ENCODE measurements at places on chromosomes 4 and X.

GRCh38 chr4:108272561-108272960, 103.8 kb upstream of the LEF1 start:
- DNase-seq, result no peak

- no peak for DNase-seq
Observed at GRCh38 chrX:111360839-111361238, 51.2 kb downstream of the DCX start.

DNA sequence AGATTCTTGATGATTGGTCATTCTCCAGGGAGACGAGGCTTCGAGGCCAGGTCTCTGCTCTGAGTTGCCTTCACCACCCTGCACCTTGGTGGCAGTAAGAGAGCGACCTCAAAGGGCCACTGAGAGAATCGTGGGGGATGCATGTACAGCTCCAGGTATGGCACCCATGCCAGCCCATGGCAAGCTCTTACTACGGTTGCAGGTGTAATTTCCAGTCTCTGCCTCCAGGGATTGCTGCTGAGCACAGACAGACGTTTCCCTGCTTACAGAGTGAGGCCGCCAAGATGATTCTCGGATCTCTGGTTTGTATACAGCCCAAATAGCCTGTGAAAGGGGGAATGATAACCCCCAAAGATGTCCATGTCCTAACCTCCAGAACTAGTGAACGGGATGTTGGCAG, 16.3 kb upstream of the DRD5 start:
- no peak for DNase-seq

DNA sequence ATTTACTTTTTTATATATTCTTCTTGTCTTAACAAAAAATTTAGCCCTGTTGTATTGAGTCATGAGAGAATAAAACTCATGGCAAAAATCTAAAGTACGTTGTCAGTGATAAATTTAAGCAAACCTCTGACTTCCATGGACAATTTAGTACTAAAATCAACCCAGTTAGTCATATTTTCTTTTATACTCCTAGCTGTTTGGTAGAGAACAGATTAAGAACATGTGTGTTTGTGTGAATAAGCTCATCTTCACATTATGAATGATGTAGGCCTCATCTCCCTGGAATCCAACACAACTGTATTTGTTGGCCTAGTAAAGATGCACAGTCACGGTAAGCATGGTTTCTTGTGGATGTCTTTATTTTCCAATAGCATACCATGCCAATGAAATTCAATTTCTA, 40.8 kb upstream of the FAM47B start:
- no peak for DNase-seq

DNA sequence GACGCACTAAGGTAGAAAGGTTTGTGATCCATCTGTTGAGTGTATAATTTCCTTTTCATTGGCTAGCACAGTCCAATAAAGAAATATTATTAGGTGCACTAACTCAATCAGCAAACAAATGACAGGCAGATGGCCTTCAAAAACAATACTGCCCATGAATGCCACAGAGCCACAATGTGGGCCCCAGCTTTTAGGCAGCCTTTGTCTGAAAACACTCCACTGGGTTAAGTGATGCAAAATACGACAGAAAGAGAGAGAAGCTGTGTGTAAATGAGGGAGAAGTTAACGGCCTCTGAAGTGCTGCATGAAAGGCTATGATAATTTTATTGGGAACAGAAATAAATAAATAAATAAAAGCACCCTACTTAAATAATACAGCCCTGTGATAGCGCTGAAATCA, 274.6 kb downstream of the NKX6-1 start:
- DNase-seq, result no peak

DNA sequence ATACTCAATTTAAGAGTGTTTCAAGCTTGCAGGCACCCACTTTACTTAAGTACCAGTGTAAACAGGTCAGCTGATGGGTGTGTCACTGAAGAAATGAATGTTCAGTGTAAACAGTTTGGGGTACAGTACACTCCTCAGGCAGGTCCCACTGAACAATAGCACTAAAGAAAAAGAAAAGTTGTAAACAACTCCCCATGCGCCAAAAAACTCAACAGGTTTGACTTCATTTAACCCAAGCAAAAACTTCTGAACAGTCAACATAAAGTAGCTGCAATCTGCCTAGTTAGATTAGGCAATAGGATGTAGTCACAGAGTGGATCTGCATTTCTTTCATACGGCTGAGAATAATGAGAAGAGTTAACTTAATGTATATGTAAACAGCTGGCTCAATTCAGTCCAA, 93.2 kb downstream of the FAM13A start:
- DNase-seq, result no peak

GRCh38 chr4:175787546-175787945, 24.5 kb downstream of the GPM6A start:
- DNase-seq, result no peak

DNA sequence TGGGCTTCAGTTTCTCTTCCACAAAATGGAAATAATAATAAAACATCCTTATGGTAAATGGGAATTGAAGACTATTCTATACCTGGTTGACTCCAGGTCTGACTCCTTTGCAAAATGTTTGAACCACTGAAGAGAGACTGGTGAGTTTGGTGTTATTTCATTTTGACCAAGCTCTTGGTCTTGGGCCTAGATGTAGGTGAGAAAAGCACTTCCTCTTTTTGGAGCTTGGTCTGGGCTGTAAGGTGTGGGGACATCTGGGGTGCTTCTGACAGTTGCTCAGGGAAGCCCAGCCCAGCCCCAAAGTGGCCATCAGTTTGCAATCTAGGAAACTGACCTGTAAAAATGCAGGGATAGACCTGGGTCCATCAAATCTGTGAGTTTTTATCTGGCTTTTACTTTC, 26.8 kb upstream of the SOD3 start:
- no peak for DNase-seq

DNA sequence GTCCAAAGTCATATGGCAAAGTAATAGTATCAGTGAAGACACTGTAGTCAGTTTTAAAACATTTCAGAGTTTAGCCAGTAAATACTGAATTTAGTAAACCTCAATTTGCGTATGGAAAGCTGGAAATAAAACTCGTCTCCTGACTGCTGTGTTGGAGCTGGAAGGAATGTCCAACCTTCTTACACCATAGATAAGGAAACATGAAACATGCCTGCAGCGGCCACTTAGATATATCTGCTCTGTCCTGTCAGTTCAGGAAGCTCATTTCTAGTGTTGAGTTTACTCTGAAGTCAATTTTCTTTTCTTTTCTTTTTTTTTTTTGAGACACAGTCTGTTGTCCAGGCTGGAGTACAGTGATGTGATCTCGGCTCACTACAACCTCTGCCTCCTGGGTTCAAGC, 21.2 kb downstream of the ARHGAP10 start:
- DNase-seq, result no peak

GRCh38 chr4:104743215-104743653, 248.5 kb upstream of the CXXC4 start:
- no peak for DNase-seq

GRCh38 chr4:145279122-145279960, 99.0 kb upstream of the OTUD4 start:
- DNase-seq, result no peak

DNA sequence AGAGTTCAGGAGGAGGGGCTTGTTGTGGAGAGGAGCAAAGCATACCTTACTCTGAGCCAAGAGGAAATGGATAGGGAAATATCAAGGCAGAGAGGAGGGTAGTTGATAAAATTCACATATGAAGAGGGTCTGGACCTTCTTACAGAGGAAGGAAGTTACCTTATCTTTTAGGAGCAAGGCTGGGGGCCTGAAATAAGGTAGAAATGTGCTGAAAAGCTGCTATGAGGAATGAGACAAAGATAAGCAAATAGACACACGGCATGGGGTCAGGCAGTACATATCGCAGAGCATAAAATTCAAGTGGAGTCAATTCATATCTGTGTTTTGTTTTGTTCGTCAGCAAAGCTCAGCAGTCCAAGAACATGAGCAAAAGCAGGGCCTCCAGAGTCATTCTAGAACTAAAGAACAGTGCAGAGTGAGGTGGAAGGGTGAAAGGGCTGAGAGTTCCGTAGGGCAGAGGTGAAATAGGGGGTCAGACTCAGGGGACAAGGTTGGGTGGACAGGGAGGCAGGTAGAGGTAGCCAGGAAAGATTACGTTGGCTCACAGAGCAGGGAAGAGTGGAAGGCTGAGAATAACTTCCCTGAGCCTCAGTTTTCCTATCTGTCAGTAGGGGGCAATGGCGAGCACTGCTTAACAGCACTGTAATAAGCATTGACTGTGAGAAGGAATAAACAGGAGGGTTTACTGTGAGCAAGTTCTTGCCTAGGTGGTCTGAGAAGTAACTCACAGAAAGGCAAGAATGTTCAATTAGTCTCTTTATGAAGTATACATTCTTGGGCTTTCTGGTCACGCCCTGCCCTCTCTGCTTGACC, 9.2 kb downstream of the VSIG4 start:
- DNase-seq, result peak; percentile 36

DNA sequence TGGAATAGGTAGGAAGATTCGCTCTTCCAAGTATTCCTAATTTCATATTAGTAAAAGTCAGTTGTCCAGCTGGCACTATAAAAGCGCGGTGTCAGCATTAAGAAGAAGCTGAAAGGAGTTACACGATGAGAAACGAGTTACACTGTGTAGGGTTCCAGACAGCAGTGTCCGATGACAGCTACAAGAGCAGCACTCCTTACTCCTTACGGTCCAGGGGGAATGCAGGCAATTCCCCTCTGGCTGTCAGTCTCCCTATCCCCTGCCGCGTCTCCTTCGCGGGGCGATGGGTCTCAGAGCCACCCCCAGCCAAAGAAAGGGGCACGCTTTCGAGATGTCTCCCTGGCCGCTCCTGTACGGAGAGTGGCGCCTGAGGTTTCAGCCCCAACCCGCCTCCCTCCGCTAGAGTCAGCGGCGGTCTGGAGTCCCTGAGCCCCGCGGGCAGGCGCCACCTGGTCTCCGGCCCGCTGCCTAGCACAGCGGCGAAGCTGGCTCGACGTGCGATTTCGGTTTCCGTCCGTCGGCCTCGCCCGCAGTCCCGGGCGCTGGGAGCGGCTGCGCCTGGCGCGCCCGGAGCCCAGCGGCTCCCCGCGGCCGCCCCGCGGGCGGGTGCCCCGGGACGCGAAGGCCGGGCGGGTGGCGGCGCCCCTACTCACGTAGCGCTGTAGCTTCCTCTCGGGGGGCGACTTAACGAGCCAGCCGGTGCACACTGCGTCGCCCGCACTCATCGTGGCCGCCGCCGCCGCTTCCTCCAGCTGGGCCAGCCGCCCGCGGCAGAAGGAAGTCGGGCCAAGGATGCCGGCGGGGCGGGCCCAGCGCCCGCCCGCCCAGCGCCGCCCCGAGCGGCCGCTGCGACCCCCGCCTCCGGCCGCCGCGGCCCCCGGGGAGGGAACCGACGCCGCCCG, at the start of gene GAB3:
Gene GAB3 (minus strand): TSS at position 777 of the 902 bp plus-strand sequence. CDS start 52 bp downstream, at position 725.
- peak; percentile 26 for DNase-seq
